ENCODE measurements at places on chromosomes 3 and 15.

DNA sequence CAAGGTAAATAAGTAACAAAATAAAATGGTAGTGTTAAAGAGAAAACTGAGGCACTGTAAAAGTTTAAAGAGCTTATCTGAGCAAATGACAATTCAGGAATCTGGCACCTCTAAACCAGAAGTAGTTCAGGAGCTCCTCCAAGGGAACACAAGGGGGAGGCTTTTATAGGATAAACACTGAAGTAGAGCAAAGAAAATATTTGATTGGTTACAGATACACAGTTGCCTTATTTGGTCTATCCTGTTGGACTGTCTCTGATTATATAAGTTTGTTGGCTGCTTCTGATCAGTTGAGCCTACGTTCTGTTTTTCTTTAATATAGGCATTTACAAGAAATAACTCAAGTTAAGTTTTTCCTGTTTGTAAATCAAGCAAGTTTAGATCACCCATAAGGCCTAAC lies 146.9 kb downstream of the ERC2 start:
- no peak for DNase-seq

- DNase-seq: no peak
Measured at GRCh38 chr3:8485943-8486342, 15.7 kb upstream of the LMCD1 start.

- DNase-seq: no peak
Measured at GRCh38 chr3:48788544-48789162, 59.0 kb downstream of the PRKAR2A start.

DNA sequence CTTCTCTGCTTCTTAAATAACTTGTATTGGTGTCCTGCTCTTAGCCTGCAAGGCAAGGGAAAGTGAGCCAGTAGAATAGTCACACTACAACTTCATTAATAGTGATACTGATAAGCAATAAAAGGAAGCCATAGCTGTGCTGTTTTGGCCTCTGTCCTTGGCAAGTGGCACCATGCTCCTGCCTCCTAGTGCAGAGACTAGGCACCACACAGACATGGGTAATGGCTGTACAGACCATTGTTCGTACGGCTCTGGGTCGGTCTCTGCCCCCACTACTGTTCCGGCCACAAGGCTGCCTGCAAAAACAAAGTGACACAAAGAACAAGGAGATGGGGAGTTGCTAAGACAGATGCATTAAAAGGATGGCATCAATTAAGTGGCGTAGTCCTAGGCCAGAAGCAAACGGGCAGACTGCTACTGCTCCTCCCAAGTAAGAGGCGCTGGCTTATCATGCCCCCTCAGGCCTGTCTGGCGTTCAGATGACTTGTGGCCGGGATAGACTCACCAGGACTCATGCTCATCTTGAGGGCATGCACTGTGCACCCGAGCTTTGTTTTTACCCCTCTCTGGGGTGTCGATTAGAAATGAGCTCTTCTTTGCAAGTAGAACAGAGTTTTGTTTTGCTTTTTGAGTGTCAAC lies 75.6 kb downstream of the TRAK1 start:
- no peak for DNase-seq

GRCh38 chr3:62057339-62058047 lies 315.9 kb downstream of the FEZF2 start:
- DNase-seq: no peak

DNA sequence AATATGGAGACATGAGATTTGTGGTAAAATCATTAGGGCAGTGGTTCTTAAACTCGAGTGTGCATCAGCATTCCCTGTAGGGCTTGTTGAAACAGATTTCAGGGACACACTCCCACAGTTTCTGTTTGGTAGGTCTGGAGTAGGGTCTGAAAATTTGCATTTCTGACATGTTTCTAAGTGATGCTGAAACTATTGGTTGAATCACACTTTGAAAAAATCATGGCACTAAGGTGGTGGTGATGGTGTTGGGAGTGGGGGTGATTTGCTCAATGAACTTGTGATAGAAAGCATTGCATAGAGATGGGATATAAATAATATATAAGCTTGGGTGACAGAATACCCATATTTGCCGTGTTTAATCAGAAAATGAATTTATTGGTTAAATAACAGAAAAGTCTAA lies 11.3 kb downstream of the MITF start:
- DNase-seq: no peak

DNA sequence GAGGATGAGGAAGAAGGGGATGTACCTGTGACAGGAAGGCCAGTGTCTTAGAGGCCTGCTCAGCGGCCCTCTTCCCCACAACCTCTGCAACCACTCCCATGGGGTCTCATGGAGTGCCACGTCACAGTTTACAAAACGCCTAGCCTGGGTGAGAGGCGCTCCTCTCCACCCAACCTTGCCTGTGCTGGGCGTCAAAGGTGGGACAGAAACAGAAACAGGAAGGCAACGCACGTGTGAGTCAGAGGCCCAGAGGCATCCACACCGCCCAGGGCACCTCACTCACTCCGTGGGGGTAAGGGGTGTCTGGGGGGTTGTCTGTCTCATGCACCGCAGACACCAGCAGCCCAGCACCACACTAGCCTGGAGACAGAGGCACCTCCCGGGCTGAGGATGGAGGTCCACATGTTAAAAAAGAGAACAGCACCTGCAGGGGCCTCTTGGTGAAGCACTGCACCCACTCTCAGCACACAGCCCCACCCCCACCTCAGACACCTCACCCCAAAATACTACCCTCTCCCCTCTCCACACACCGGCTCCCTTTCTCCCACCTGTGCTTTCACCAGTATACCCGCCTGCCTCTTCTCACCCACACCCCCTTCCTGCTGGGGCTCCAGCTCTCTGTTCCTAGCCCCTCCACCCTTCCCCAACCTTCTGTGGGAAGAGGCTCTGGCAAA lies 4.7 kb upstream of the CALML4 start:
- no peak for DNase-seq

DNA sequence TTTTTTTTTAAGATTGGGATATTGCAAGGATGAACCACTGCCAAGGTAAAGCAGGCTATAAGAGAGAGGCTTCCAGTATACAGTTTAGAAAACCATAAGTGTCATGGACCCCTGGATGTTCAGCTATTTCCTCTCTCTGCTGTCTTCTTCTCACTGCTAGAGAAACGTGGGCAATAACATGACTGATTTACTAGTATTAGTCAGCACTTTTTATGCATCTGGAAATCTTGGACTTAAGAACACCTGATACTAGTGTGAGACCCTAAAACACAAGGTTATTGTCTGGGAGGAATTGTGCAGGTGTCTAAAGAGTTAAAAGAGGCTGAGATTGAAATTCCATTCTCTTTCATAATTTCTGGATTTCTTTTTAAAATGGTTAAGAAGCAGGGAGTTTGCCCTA lies 460.6 kb upstream of the MCTP2 start:
- no peak for DNase-seq

GRCh38 chr3:105593315-105593714 lies 226.6 kb downstream of the ALCAM start:
- no peak for DNase-seq

- DNase-seq: no peak
Measured at GRCh38 chr3:41044523-41044922, 154.8 kb upstream of the CTNNB1 start.

GRCh38 chr3:102972350-102972749 lies 537.5 kb downstream of the ZPLD1 start:
- DNase-seq: no peak

DNA sequence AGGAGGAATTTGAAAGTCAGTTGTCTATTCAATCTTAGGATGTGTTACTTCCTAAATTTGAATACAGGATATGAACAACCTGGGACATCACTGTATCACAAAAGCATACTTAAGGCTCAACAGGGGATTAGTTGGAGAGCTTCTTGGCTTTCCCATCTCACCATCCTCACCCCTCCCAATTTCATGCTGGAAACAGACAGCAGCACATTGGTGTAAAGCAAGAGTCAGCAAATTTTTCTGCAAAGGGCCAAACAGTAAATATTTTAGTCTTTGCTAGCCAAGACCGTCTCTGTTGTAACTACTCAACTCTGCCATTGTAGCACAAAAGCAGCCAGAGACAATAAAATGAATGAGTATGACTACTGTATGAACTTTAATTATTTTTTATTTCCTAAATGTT lies 94.9 kb downstream of the ERC2 start:
- no peak for DNase-seq

- no peak for DNase-seq
Measured at GRCh38 chr3:188046561-188047211, 107.3 kb upstream of the LPP start.
